ENCODE measurements at places on chromosomes 5 and 9. TPM values are rescaled to one million over a fixed set of nuclear protein-coding genes. Genes with fewer than 3 reads are reported as not detected.

- peak; percentile 80 for DNase-seq
Measured at GRCh38 chr9:120891245-120891883, 14.4 kb upstream of the PHF19 start.

DNA sequence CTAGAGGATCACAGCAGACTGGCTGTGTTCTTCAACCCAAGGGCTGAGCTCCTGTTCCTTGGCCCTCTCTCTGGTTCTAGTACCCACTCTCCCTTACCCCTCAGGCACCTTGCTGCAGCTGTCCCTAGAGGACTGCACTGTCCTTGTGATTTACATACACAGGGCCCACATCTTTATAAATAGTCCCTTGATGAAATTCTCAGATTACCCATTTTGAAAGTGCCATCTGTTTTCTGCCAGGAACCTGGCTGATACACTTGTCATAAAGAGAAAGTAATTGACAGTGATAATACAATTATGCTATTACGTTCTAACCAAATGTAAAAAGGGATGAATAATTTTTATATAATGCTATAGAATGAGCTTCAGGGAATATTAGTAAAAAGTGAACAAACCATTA, 16.5 kb upstream of the SPARC start:
- no peak for DNase-seq

The CCDC180 gene
- 5.1 TPM for total RNA-seq

DNA sequence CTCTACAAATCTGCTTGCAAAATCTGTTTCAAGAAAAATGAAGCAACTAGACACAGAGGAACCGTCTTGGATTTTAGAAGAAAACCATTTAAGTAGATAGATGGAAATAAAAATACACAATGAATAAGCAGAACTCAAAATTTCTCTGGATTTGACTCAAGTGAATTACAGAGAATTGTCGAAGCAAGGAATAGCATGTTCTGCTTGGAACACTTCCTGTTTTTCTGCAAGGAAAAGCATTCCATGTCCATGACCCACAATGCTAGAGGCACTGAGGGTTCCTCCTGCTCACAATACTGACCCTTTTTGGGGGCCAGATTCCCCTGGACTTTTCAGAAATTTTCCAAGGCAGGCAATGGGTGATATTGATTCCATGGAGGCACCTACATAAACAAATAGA, 29.8 kb downstream of the PRUNE2 start:
- DNase-seq: no peak

The PCDHB7 gene
- total RNA-seq: not detected

The HABP4 gene
- 4.1 TPM for total RNA-seq

GRCh38 chr5:65105301-65105700, 336.6 kb downstream of the CWC27 start:
- DNase-seq: no peak

DNA sequence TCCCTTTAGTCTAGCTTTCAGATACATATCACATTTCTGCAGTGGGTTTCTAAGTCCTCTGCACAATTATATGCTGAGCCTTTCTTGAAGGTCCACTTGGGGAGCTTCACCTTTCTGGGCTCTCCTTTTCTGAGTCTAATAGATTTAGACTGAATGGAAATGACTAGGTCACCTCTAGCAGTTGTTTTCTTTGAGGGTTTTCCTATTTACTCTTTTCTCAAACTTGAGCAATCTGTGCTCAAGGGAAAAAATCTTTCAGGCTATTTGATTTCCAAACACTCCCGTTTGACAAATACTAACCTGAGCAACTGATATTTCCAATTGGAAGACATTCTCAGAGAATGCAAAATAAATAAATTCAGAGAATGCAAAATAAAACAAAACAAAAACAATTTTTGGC, 39.0 kb downstream of the ISOC1 start:
- no peak for DNase-seq

The ERBIN gene
- total RNA-seq: 46.9 TPM

The BTNL8 gene
- total RNA-seq: not detected

GRCh38 chr9:21751998-21752397, 50.4 kb upstream of the MTAP start:
- DNase-seq: no peak

DNA sequence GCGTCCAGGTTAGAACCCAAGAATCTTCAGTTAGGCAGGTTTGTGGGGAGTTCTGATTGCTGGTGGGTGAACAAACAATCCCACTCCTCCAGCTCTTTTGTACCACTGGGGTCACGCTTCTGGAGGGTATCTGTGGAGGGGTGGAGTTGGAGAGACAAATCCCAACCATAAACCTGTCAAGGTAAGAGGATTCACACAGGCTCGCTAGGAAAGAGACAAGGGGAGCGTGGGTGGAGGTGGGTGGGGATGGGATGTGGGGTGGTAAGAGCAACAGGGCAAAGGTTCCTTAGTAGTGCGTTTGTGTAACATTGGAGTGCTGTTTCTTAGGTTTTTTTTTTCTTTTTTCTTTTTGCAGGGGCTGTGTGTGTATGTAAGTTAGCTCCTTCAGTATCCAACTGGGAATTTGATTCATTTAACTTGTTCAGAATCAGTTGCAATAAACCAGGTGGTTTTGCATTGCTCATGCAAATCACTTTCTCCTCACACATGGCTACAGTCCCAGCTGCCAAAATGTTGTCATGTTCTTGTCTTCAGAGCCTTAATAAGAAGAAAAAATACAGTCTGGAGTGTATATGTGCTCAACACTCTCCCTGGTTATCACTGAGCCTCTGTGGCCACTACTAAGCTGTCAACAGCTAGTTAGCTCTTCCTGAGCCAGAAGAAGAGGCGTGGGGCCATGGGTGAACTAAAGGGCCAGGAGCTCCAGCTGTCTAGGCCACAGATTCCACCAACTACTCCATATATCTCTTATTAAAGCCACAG, 164.0 kb upstream of the RAD23B start:
- no peak for DNase-seq

DNA sequence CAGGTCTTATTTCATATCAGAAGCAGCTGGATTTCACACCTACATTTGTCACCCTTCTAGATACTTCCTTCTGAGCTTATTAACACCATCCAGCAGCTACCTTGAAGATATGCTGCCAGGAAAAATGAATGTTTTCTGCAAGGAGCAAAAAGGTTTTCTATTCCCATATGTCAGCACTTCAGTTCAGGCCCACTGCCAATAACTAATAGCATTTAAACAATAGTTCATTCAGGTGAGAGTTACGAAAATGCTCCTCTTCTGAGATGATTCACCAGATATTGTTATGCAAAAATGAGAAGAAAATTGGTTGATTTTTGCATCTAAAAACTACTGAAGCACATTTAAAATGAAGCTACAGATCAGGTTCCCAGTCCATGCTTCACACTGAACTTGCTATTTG, 56.4 kb upstream of the ISL1 start:
- DNase-seq: no peak

GRCh38 chr5:6496207-6496584, 47.5 kb downstream of the UBE2QL1 start:
- DNase-seq: no peak

DNA sequence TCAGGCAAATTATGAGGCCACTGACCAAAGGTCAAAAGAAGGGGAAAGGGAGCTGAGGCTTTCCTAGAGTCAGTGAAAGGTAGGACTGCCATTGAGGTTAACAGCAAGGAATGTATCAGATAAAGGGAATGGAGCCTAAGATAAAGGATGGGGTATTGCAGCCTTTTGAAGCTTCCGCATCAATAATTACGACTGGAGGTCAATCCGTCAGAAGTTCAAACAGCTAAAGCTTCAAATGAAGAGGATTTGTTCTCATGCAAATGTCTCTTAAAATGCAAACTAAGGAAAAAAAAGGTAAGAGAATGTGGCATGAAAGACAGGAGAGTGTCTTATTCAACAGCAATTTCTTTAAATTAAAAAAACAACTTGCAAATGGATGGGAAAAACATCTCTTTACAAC, 341.1 kb upstream of the RGMB start:
- DNase-seq: no peak

- no peak for DNase-seq
Measured at GRCh38 chr5:12413075-12413474, 508.8 kb upstream of the CTNND2 start.

The CDC25C gene
- total RNA-seq: 18.3 TPM

DNA sequence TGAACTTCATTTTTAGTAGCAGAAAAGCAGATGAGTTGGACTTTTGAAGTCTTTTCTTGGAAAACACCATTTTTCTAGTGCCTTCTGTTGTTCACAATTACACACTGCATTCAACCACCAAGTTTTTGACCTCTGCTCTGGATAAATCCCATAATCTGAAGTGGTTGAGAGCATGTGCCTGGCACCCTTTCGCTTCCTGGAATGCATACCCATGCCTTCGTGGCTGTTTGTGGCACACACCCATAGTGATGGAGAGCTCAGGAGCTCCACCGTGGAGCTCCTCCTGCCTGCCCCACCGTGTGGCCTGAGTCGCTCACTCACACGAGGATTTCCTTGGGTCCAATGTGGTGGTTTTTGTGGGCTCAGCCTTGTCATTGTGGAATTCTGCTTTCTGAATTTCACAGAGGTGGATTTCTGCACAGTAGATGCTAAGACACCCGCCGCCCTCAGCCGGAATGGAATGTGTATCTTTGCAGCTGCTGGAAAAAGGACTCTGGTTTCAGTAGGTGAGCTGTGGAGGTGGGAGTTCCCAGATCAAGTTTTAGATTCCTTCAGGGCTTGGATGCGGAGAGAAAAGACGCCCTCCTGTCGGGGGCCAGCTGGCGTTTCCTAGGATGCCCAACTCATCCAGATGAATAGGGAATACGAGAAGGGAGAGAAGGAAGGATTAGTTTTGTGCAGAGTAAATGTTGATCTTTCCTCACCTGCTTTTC, 500.4 kb downstream of the IRX1 start:
- no peak for DNase-seq

DNA sequence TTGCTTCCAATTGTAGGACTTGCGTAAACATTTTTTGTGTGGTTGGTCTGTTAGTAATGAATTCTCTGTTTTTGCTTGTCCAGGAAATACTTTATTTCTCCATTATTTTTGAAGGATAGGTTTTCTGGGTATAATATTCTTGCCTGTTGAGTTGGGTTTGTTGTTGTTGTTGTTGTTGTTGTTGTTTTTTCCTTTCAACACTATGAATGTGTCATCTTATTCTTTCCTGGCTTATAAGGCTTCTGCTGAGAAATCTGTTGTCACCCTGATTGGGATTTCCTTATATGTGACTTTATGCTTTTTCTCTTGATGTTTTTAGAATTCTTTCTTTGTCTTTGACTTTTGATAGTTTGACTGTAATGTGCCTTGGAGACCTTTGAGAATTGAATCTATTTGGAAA, 39.8 kb downstream of the SLF1 start:
- DNase-seq: no peak

The IL5 gene
- total RNA-seq: 0.71 TPM

Data from activated CD8-positive, alpha-beta T cell treated with anti-CD3 and anti-CD28 coated beads, Interleukin-2, amount 10 ng/mL, durations not matched to agents 7 days and 5 days (primary cell).